CD4-positive, alpha-beta T cell treated with Interleukin-6 at 100 ng/mL for 8 hours (primary cell): ENCODE measurements at places on chromosomes 2 and 18.

- DNase-seq = no peak
Measured at GRCh38 chr18:6333981-6334380, 80.7 kb downstream of the L3MBTL4 start.

DNA sequence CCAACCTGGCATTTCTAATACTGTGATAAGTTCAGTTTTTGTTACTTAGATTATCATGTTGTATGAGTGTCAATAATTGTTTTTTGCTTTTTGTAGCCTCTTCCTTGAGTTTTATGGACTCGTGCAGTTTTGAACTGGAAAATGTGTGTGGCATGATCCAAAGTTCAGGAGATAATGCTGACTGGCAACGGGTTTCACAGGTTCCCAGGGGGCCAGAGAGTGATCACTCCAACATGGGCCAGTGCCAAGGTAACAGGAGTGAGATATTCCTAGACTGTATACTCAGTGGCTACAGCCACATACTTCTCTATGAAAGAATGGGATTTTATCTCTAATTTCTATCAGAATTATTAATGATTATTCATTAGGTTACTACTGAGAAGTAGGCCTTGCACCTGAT is 18.2 kb downstream of the MEP1B start:
- DNase-seq = no peak

GRCh38 chr2:10864861-10865636 is 46.7 kb upstream of the KCNF1 start:
- DNase-seq = peak; percentile 16

- DNase-seq = no peak
Measured at GRCh38 chr2:106579750-106580197, 92.6 kb downstream of the CD8B2 start.

GRCh38 chr2:172038604-172039003 is 38.9 kb downstream of the METAP1D start:
- DNase-seq = no peak

DNA sequence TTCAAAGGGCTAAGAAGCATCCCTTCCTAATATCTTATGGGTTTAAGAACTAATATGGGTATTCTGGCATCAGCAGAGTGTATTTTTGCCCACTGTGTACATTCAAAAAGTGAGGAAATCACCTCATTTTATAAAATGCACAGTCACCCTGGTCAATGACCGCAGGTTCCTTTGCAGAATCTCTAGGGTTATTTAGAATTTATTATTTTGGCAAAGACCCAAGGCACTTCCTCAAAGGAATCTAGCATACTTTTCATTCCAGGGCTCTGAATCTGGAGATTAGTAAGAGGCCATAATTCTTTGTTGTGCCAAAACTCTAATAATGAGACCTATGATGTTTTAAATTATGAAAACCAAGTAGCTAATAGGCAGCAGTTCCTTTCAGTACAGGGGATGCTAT is 27.2 kb upstream of the CDH2 start:
- no peak for DNase-seq

- DNase-seq = no peak
Measured at GRCh38 chr2:26818255-26818654, 29.7 kb upstream of the DPYSL5 start.

GRCh38 chr18:7413906-7414305 is 153.2 kb upstream of the PTPRM start:
- no peak for DNase-seq

- no peak for DNase-seq
Measured at GRCh38 chr2:1609485-1610095, 134.7 kb downstream of the PXDN start.

- DNase-seq = no peak
Measured at GRCh38 chr18:13427354-13427753, 208.8 kb downstream of the LDLRAD4 start.

- DNase-seq = no peak
Measured at GRCh38 chr2:204860274-204860673, 315.0 kb downstream of the PARD3B start.

- DNase-seq = no peak
Measured at GRCh38 chr2:235511187-235511661, 17.4 kb downstream of the AGAP1 start.

GRCh38 chr2:24228470-24228869 is 53.6 kb downstream of the FAM228A start:
- no peak for DNase-seq

GRCh38 chr2:47309952-47310800 is 92.8 kb upstream of the MSH2 start:
- no peak for DNase-seq

- no peak for DNase-seq
Measured at GRCh38 chr2:227939271-227940027, 68.0 kb downstream of the DAW1 start.

GRCh38 chr2:46132996-46133395 is 164.2 kb upstream of the EPAS1 start:
- no peak for DNase-seq

- DNase-seq = no peak
Measured at GRCh38 chr18:74945774-74946545, 263.0 kb downstream of the PTGR3 start.

DNA sequence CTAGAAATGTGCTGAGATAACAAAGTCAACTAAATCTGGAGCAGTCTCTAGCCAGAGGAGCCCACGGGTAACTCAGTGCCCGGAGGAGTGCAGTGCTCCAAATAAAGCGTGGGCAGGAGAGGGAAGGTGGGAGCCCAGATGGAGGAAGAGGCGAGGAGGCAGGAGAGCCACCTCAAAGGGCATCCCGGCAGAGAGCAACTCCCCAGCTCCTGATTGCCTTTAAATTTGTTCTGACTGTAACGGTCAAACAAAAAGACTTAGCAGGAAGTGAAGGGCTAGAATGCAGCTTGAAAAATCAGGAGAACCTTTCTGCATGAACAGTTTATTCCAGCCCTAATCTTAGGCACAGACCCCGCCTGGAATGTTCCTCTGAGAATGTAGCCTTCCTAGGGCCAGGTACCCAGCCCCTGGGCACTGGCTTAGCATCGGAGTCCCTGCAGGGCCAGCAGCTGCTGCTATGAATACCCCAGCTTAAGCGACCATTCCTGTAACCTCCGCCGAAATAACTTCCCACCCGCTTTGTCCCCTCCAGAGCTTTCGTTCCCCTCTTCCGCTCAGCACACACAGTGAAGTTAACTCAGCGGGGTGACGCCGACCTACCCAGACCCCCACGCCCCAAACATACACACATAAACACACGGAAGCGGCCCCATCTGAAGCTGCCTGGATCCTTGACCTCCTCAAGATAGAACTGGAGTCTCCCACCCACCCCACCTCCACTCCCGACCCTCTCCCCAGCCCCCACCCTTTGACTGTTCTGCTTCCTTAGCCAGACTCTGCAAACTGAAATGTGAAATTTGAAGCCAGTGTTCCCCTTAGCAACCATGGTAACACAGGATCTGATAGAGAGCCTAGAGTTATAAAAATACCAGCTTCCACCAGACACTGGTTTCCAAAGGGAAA is 123.2 kb downstream of the SMAD7 start:
- no peak for DNase-seq

DNA sequence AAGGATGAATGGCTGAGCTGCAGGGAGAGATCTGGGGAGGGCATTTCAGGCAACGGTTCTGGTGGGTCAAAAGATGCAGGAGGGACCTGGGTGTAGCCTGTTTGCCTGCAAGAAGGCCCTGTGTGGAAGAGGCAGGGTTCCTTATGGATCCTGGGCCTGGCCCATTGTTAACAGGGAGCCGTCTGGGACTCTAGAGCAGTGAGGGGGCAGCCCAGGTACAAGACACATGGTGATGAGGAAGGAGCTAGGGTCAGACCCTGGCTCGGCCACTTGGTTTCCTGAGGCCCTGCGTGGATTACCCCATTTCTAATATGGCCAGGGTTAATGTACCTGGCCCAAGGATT is 124.9 kb downstream of the GLI2 start:
- DNase-seq = no peak

DNA sequence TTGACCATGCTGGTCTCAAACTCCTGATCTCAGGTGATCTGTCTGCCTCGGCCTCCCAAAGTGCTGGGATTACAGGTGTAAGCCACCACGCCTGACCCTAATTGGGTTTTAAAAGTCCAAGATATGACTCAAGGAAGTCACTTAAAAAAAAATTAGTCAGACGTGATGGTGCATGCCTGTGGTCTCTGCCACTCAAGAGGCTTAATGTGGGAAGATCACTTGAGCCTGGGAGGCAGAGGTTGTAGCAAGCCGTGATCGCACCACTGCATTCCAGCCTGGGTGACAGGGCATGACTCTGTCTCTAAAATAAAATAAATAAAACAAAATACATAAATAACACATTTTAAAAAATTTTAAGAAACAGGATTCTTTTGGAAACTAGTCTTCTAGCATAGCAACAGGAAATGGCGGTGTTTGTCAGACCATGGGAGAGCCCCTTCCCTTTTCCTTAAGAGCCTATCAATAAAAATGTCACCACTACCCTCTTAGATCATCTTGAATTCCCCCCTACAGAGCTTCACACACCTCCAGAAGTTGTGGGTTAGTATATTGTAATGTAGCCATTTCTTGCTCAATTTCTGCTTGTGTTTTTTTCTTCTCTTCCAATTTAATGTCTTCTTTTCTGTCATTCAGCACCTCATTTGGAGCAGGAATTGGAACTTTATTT is 20.1 kb downstream of the SFT2D3 start:
- DNase-seq = no peak

DNA sequence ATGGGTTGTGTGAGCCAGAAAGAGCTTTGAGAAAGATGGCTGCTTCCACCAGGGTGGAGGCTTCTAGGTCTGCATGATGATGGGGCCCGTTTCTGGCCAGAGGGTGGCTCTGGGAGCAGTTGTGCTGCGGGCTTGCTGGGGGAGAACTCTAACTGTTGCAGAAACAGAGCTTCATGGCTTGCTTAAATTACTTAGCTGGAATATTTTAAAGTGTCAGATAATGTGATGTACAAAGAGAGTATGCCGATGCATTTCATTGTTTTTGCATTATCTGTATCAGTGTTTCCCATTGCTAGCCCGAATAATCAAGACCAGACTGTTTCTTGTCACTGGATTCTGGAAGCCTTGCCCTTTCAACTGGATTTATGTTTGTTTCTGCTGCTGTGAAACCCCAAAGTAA is 6.3 kb upstream of the DRC1 start:
- no peak for DNase-seq

- DNase-seq = no peak
Measured at GRCh38 chr2:136376798-136377211, 258.9 kb upstream of the CXCR4 start.

DNA sequence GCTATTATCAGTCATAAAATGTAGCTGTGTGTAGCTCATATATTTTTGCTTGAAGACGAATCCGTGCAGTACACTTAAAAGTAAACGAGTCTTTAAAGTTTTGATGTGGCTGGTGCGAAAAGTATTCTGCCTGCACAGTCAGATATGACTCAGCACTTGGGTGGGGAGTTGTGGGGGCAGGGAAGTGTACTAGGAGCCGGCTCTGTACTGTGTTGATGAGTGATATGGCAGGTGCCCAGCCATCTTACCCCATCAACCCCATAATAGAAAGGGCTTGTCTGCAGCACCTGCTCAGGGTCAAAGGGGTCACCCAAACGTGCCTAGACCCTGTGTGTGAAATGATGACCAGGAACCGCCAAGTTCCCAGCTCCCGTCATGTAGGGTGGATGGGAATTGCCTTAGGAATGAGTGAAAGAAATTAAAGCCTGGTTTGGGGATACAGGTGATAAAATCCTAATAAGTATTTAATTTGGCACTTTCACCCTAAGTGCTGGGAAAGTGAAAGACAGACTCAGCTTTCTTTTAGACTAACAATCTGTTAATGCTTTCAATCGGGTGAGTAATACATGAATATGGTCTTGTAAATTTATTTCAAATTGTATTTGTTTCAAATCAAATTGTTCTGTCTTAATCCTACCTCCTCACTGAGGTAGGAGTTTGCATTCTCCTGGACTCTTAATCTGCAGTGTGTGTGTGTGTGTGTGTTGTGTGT is 48.0 kb downstream of the BCL2L11 start:
- DNase-seq = peak; percentile 30

- DNase-seq = no peak
Measured at GRCh38 chr2:79935771-79936657, 368.5 kb downstream of the LRRTM1 start.

- no peak for DNase-seq
Measured at GRCh38 chr2:84247532-84247931, 211.5 kb downstream of the SUCLG1 start.

DNA sequence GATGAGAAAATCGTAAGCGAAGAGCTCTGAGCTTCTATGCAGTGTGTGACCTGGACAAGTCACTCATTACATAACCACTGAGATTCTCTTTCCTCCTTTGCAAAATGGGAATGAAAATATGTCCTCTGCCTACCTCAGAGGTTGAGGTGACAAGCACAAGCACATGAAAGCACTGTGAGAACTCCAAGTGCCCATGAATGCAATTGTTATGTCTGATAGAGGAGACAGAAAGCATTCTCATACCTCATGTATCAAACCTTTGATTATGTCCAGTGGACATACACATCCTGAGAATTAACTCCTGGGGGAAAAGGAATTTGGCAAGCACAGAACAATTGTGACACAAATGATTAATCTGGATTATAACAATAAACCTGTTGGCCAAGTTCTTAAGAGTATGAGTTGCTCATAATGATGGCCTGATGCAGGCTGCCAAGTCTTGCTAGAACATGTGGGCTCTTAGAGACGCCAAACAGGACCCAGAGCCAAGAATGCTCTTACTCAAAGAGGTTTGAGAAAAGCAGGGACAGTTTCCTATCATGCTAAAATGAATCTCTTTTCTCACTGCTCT is 8.5 kb upstream of the RMDN2 start:
- DNase-seq = no peak
